ENCODE measurements at places on chromosomes 3 and 15.

DNA sequence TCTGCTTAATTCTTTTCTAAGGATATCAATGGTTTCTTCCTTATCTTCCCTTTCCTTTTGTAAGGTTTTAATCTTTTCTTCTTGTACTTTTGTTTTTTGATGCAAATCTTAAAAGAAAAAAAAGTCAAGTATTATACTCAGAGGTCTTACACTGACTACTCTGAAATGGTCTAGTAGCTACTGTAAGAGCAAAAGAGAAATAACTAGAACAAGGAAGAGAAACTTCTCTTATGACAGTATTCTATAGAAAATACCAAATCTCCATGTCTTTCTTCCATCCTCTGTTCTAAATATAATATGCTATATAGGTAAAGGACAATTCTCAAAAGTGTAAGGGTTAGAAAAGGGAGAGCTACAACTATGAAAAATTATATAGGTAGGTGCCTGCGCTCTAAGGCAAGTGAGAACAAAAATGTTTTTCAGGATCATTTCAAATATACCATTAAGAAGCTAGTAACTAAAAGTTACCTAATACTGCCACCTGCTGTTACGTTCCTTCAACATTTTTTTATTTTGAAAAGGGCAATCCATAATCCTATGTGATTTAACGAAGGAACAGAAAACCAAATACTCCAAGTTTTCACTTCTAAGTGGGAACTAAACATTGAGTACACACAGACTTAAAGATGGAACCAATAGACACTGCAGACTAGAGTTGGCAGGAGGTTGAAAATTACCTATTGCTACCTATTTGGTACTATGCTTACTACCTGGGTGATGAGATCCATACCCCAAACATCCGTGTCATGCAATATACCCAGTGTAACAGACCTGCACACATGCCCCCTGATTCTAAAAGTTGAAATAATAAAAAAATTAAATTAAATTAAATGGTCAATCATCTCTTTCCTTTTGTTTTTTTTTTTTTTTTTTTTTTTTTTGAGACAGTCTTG lies 36.7 kb downstream of the CIP2A start:
- DNase-seq, result no peak

DNA sequence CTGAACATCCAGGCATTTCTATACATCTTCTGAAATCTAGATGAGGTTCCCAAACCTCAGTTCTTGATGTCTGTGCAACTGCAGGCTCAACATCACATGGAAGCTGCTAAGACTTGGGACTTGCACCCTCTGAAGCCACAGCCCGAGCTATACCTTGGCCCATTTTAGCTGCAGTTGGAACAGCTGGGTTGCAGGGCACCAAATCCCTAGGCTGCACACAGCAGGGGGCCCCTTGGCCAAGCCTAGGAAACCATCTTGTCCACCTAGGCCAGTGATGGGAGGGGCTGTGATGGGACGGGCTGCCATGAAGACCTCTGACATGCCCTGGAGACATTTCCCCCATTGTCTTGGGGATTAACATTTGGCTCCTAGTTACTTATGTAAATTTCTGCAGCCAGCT lies 415.8 kb upstream of the SUCLG2 start:
- DNase-seq, result no peak

DNA sequence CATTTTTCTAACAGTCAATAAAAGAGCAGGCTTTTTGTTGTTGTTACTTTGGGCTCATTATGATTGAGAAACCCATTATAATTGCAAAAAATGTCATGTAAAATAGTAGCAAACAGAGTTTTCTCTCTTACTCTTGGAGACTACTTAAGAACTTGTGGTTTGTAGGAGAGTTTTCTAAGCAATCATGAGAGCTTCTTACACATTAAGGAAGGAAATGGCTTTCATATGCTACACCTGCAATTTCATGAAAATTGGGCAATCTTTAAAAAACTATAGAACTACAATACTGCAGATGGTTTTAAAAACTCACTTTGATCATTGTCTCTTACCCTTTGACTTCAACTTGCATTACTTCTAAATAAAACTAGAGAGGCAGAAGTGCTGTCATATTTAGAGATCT lies 701.8 kb downstream of the ZPLD1 start:
- no peak for DNase-seq

DNA sequence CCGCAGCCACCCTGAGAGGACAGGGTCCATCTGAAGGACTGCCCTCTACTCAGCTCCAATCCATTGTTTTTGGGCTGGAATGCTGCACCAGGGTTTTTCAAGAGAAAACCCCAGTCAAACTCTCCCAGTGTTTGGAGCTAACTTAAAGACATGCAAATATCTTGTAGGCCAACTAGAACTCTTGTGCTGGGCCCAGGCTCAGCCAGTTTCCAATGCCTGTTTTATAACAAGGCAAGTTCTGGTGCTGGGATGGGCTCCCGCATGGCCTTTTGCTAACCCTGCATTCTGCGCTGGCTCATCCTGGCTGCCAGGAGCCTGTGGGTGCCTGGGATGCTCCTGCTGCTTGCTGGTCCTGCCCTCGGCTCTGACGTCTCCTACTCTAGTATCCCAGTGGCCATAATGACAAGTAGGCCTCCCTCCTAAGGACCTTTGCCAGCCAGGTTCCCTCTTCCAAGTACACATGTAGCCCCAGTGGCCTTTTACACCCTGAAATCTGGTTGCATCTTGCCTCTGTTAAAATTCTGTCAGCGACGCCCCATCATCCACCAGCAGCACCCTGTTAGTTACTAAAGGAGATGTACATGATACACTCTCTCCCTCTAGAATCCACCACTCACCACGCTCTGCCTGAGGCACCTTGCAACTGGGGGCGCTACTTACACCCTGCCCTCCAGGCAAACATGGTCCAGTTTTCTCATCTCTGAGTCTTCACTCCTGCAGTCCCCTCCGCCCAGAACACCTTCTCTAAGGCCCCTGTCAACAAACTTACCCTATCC lies 30.5 kb upstream of the RAB6B start:
- DNase-seq, result no peak

- no peak for DNase-seq
These were observed 150.6 kb downstream of the DUT start for GRCh38 chr15:48481802-48482201.

GRCh38 chr3:11606090-11606784 lies 37.5 kb downstream of the VGLL4 start:
- DNase-seq, result no peak

- no peak for DNase-seq
These were observed 22.2 kb upstream of the DLG1 start for GRCh38 chr3:197320582-197320981.

GRCh38 chr3:122458992-122459391 lies 43.1 kb upstream of the WDR5B start:
- DNase-seq, result no peak

DNA sequence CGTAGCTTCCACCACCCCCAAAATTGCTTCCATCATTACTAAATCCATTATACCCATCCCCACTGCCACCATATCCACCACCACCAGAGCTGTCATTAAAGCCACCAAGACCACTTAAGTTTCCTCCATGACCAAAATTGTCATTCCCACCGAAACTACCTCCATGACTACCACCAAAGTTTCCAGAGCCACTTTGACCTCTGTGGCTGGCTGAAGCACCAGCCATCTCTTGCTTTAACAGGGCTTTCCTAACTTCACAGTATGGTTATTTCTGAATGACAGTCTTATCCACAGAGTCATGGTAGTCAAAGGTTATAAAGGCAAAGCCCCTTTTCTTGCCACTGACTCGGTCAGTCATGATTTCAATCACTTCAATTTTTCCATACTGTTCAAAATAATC lies 24.3 kb upstream of the DENND4A start:
- DNase-seq, result peak; percentile 35

DNA sequence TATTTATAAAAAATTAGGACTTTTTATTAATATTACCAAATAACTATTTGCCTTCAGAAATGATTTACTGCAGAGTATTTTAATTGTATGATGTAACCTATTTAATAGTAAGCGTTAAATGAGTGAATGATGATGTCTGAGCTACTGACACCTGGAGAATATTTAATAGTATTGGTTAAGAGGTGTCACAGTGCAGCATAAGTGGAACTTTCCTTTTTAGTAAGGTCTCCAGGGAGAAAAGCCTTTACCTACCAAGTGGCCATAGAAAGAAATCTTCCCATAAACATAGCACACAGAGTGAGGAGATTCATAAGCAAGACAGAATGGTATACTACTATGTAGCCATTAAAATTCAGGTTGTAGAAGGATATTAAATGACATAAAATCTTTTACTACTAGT lies 441.7 kb downstream of the TBL1XR1 start:
- DNase-seq, result no peak

GRCh38 chr3:11509173-11510000 lies 134.3 kb downstream of the VGLL4 start:
- no peak for DNase-seq

GRCh38 chr15:64354688-64355344 lies 1.2 kb downstream of the CSNK1G1 start:
- DNase-seq, result no peak

DNA sequence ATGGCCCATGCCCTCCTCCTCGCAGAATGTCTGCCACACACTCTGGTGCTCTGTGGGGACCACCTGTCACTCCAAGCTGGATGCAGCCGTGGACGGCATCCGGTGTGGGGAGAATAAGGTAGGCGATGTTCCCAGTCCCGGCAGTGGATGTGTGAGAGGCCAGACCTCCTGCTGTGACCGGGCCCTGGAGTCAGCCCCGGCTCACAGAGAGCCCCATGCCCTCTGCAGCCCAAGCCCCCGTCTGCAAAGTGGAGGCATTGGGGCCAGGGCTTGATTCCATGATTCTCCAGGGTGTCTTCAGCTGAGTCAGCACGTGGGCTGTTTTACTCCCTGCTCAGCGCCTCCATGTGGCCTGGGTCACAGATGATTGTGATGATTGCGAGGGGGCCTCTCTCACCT lies 32.2 kb downstream of the GOLGA6L10 start:
- DNase-seq, result no peak

GRCh38 chr15:30904812-30905211 lies 1.1 kb downstream of the FAN1 start:
- no peak for DNase-seq

DNA sequence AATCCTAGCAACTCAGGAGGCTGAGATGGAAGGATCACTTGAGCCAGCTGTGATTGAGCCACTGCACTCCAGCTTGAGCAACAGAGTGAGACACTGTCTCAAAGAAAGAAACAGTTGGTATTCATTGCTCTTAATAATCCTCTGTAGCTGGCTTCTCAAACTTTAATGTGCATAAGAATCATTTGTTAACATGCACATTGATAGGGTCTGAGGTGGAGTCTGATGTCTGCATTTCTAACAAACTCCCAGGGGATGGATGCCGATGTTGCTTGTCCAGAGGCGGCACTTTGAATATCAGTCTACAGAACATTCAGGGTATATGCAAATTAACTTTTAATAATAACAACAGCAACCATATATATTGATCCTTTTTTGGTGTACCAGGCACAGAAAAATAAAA lies 39.9 kb downstream of the NKIRAS1 start:
- no peak for DNase-seq

DNA sequence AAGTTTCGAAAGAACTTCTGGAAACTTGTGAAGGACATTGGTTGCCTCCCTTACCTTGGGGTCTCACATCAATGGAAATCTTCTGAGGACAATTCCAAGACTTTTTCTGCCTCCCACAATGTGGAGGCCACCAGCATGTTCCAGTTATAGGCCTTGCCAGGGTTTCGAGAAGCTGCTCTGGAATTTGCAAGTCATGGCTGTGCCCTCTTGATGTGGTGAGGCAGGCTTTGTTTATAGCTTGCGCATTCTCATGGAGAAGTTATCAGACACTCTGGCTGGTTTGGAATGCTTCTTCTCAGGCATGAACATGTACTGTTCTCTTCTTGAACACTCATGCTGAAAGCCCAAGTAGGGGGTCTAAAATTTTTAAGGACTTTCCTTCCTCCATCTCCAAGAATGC lies 4.1 kb downstream of the CXCR6 start:
- no peak for DNase-seq

- DNase-seq, result no peak
These were observed 27.2 kb downstream of the WNT7A start for GRCh38 chr3:13852638-13853009.

GRCh38 chr3:181613813-181614212 lies 97.9 kb upstream of the SOX2 start:
- no peak for DNase-seq

DNA sequence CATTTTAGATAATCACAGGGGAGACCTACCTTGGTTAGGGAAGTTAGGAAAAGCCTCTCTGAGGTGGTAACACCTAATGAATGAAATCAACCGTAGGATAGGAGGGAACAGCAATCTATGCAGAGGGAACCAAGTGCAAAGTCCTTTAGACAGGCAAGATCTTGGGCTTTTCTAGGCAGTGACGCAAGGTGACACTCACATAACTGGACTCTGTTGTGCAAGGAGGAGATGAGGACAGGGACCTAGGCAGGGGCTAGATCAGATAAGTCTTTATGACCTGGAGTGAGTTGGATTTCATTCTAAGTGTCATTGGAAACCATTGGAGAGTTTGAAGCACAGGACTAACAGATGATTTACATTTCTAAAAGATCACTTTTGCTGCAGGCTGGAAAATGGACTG lies 4.6 kb upstream of the LMOD3 start:
- DNase-seq, result no peak

GRCh38 chr3:82004266-82004665 lies 242.8 kb upstream of the GBE1 start:
- no peak for DNase-seq

DNA sequence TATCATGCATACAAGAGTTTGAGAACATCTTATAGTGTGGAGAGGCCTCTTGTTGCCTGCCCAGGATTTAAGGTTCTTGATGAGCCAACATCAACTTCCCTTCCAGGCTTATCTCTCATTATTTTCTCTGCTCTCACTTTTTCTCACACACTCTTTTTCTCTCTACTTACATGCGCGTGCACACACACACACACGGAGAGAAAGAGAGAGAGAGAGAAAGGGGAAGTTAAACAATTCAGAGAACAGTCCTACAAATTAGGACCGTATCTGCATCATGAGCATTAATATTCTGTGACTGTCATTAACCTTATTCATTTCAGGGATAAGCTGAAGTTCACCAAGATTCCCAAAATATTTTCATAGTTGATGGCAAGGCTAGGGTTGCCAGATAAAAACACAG lies 269.0 kb downstream of the ZNF621 start:
- no peak for DNase-seq

DNA sequence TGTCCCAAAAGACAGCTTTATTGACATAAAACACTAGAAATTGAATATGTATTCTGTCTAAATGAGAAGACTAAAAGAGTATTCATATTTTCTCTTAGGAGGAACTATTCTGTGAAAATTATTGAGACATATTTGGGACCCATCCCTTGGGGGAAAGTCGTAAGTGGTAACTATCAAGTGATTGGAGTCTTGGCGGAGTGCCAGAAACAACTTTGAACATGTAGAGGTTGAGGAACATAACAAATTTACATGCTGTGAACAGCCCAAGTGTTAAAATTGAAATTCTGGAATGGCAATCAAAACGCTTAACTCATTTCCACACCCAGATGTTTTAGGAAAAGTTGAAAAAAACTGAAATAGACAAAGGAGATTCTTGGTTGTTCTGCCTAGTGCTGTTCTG lies 1034.6 kb downstream of the NSUN3 start:
- DNase-seq, result no peak

GRCh38 chr15:35043373-35044095 lies 41.6 kb downstream of the NANOGP8 start:
- DNase-seq, result no peak

GRCh38 chr3:123778991-123779622 lies 105.0 kb downstream of the MYLK start:
- no peak for DNase-seq

GRCh38 chr15:73005032-73005431 lies 47.2 kb upstream of the NEO1 start:
- no peak for DNase-seq

GRCh38 chr15:47661661-47662180 lies 55.6 kb upstream of the SEMA6D start:
- no peak for DNase-seq

- DNase-seq, result no peak
These were observed 56.7 kb downstream of the MYO1E start for GRCh38 chr15:59315914-59316451.

- no peak for DNase-seq
These were observed 594.4 kb downstream of the FOXP1 start for GRCh38 chr3:70989174-70989573.

Measured in activated CD4-positive, alpha-beta T cell treated with anti-CD3 and anti-CD28 coated beads, Interleukin-2, amount 50 U/mL, for 48 hours (primary cell).